Forelimb muscle (tissue), 1 donor: ENCODE measurements at places on chromosomes 13 and 19.

DNA sequence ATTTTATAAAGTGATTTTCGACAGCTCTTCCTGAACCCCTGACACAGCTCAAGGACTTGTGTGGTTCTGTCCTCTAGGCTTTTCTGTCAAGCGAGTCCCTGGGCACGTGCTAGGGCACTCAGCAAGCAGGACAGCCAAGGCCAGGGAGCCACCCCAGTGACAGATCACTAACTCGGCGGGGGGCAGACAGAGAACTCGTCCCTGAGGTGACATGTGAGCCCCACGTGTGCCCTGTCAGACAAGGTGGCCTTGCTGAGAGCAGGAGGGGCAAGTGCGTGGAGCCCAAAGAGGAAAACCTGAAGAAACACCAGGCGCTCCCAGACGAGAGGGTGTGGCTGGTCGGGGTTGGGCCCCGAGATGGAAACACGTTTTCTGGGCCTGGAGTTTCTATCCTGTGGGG, 4.9 kb downstream of the ETFB start:
- DNase-seq = no peak

GRCh38 chr19:12769689-12770088, 5.7 kb downstream of the HOOK2 start:
- DNase-seq = no peak

- no peak for DNase-seq
These were observed 350.6 kb upstream of the ARGLU1 start for GRCh38 chr13:106918557-106918860.

DNA sequence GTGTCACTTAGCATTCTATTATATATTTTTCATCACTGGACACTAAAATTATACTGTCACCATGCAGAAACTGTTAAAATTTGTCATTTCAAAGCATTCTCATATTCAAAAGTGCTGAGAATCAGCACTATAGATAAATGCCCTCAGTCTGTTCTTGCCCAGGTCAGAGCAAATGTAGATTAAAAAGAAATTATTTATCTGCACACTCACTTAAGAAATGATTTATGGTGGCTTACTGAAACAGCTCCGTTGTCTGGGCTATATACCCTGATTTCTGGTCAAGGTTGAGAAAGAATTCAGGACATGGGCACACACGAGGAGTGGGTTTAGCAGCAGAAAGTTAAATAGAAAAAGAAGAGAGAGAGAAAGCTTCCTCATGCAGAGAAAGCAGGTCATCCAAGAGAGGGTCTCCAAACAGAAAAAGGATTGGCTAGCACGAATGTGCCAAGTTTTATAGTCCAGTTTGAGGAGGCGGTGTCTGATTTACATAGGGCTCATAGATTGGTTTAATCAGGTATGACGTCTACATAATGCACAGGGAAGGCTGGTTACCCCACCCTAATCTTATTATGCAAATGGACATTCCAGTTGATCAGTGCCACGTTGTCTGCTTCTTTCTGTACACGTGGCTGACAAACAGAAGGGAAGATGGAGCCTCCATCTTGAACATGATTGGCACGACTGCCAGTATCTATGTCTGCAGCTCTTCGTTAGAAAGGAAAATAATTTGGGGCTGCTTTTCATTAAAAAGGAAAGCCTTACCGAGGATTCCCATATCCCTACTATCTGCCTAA, 47.3 kb upstream of the N4BP2L1 start:
- no peak for DNase-seq

DNA sequence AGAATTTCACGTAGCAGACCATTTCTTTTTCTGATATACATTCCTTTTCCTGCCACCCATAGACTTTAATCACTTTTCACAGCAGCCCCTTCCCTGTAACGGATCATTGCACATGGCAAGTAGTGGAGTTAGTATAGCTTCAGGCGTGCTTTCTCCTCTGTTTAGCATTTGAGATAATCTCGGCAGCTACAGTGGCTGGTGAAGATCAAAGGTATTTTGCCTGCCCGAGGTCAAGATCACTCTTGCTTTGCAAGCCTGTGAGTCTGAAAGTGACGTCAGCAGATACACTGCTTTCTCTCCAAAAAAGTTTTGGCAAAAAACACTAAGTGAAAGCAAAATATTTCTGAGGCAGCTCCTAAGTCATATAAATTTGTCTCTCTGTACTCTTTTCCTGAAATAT, 260.0 kb downstream of the NDFIP2 start:
- DNase-seq = no peak

- no peak for DNase-seq
These were observed 141.9 kb downstream of the SUCLA2 start for GRCh38 chr13:47859165-47859564.

GRCh38 chr19:4454747-4455718, 2.6 kb downstream of the UBXN6 start:
- DNase-seq = no peak

DNA sequence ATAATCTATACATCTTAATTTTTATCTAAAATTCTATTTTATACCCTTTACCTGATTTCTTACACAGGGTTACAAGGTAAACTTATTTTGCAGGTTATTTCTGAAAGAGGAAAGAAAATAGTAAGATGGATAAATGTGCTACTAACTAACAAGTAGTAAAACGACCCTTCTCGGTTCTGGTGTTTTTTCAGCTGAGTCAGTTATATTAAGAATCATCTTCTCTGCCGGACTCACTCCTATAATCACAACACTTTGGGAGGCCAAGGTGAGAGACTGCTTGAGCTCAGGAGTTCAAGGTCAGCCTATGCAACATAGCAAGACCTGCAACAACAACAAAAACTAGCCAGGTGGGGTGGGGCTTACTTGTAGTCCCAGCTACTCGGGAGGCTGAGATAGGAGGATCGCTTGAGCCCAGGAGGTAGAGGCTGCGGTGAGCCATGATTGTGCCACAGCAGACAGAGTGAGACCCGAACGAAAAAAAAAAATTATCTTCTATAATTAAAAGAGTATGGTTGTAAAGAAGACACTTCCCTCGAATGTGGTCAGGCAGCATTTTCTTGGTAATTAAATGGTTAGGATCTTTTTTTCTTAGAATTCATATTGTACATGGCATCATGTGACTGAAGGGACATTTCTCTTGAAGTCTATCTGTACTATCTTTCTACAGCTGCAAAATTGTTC, 27.9 kb upstream of the RCBTB2 start:
- DNase-seq = no peak

DNA sequence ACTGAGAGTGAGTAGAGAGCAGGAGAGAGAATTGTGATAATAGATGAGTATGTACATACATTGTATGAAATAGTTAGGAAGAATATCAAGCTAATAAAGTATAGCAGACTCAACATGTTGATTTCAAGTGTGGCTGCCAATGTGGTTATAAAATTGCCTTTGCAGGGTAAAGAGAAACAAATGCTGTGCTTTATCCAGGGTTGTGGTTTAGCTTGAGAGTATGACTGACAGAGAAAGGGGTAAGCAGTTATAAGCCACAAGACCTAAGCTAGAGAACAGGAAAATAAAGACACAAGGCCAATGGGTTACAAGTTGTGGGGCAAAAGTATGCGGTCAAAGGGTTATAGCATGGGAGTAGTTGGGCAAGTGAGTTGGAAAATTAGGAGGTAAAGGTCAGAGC, 1217.5 kb downstream of the DIAPH3 start:
- no peak for DNase-seq

- no peak for DNase-seq
These were observed 97.7 kb upstream of the VSTM2B start for GRCh38 chr19:29428071-29428470.

DNA sequence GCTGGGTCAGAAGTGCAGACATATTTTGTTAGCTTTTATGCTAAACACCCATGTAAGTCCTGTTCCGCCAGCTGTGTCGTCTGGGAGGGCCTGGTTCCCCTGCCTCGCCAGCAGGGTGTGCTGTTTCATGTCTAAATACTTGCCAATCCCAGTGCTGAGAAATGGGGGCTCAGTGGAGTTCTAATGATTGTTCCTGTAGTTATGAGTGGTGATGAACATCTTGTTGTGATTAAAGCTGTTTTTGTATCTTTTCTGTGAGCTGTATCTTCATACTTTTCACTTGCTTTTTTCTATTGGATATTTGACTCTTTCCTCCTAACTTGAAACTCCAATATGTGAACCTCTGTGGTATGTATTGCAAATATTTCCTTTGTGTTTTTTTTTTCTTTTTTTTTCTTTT, 32.7 kb downstream of the KDM4B start:
- DNase-seq = no peak

DNA sequence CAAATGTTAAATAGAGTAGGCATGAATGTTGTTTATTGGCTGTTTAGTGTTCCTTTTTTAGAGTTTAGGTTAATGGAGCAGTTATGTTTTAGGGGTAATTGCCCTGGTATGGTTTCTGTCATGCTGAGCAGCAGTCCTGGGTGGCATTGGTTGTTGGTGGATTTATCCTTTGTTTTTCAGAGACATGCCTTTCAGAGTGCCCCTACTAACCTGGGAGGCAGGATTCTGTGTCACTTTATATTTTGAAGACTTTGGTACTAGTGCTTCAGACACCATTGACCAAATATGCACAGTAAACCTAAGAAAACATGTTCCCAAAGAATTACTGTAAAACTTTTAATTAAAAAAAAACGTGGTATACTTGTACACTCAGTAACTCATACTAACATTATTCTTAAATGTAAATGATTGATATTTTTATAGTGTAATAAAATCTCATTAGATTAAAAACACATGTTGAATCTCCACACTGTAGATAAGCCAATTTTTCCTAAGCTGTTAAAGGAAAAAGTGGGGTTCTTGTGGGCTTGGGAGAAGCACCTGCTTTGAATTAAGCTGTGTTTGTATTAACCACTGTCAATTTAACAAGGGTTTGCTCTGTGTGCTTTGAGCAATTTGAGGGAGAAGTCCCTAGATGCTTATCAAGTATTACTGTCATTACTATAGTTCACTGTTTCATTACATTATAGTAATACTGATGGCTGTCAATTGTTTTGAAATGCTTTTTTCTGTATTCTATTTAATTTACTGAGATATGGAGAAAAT, 133.2 kb downstream of the LMO7 start:
- DNase-seq = no peak

DNA sequence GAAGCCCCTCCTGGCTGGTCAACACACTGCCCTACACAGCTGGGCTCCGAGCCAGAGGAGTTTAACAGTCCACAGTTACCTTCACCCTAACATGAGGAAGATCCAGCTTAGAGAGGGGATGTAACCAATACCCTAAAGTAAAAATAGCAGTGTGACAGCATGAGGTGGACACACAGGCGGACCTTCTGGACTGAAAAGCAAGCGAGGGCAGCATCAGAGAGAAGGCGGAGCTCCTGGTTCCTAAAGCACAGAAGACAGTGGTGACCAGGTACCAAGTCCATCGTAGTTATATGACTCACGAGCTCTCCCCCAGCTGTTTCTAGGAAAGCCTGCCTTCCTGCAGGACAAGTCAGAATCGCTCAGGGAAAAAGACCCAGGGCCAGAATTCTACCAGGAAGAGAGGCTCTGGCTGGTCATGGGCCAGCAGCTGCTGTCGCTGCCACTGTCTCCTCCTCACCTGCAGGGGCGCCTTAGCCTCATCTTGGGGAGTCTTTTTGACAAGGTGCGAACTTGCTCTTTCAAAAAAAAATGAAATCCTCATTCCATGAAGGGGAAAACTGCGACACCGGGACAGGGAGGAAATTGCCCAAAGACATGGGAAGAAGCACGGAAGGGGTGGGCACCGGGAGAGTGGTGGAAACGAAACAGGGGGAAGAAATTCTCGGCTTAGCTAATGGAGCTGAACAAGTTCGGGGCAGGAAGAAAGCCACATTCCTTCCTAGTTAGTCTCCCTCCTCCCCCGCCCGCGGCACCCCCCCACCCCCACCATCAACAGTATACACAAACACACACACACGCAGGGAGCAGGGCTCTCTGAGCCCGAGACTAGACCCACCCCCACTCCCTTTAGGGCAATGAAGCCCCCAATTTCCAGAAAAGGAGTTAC, 1.7 kb downstream of the ELL start:
- DNase-seq = no peak

DNA sequence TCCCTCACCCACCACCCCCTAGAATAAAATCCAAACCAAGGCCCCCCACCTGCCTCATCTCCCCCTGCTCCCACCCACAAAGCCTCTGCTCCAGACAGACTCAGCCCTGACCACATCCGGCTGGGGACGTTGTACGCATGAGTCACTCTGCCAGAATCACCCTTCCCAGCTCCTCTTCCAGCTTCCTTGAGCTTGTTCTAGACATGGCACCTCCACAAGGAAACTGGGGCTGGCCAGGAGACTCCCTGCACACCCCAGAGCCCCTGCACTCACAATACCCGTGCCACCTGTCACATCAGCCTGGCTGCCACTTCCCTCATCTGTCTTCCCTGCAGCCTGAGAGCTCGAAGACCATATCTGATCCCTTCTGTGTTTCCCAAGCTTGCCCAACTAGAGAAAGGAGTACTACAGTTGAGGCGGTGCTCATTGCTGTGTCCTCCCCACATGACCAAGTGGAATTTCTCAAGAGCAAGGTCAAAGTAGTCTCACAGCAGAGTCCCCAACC, 9.7 kb downstream of the DEDD2 start:
- DNase-seq = no peak

- no peak for DNase-seq
These were observed 18.7 kb downstream of the GPR180 start for GRCh38 chr13:94620286-94620896.

GRCh38 chr13:113882716-113883115, 18.8 kb upstream of the GAS6 start:
- no peak for DNase-seq

DNA sequence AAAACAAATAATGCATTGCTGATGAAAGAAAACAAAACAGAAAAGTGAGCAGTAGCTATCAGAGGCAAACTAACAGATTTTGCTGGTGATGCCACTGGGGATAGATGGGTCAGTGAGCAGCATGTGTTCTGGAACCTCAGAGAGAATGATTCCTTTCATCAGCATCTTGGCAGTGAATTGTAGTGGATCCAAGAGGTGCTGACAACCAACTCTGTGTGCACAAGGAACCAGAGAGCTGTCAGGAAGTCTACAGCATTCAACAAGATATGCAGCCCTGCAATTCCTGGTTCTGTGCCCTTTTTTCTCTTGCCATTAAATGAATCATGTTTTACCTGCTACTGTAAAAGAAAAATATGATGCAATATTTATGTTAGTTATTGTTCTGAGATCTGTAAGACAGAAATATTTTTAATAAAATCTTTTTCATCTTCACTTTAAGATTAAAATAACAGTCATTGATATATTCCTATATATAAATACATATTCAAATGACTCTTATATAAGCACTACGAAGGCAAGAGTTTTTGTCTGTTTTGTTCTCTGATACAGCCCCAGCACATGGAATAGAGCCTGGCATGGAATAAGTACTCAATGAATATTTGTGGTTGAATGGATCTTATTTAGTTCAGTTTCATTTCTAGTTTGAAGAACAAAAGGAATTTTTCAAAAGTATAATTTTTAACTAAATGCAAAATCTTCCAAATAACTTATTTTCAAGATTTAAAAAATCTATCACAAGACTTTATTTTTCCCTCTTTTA, 80.8 kb downstream of the FREM2 start:
- no peak for DNase-seq
